NT2/D1 (cell line): ENCODE measurements at places on chromosomes 5 and 9.

DNA sequence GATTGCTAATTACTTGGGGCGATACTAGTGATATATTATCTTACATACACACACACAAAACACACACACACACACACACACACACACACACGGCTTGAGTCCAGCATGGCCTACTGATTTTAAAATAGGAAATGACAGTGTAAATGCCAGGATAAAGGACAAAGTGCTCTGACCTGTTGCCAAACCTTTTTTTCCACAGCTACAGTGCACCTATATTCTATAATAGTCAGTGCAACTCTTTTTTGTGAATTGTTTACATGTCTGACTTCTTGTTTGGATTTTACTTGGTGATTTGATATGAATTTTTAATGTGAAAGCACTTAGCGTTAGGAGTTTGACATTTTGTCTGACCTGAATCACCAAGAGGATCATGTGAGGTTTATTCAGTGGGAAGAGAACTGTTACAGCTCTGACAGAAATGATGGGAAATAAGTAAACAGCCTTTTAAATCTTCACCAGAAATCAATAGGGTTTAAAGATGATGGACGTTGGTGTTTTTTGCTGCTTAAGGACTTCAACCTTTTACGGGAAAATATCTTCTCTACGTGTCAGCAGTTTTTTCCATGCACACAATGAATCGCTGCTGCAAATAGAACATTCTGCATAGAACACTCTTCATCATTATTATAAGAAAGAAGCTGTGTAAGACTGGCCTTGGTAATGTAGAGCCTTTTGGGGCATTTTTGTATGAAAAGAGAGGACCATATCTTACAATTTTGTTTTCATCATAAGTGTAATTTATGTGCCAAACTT, 218.5 kb downstream of the RANBP17 start:
- DNase-seq, result no peak

DNA sequence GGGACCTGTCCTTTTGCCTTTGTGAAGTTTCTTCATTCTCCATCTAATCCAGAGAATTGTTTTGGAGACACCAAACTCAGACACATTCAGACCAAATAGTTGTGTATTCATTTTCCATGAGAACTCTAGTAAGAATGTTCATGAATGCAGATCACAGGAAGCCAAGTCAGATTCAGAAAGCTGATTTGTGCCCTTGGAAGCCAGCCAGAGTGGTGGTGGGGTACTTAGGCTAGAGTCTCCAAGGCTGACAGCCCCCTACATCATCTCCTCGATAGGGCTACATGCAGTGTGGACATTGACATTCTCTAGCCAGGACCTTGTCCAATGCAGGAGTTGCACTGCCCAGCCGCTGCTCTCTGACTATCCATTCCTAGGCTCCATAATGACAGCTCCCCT, 137.6 kb downstream of the UGCG start:
- no peak for DNase-seq

DNA sequence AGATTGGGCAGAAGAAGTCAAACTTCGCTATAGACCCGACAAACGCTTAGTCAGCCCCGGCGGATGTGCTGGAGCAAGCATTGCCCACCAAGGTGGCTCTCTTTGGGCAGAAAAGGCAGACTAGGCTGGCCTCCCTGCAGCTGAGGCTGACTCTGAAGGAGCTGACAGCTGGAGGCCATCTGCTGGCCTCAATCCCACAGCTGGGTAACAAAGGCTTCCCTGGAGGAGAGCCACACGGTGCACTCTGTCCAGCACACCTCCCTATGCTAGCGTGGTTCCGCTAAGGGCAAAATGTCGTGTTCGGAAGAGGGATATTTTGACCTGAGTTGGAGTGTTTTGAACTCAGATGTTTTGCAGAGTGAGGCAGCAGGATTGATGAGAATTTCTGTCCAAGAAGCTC, 103.5 kb upstream of the PTCH1 start:
- DNase-seq, result no peak

GRCh38 chr5:180868960-180869359, 7.9 kb upstream of the ZFP62 start:
- peak; percentile 68 for DNase-seq

DNA sequence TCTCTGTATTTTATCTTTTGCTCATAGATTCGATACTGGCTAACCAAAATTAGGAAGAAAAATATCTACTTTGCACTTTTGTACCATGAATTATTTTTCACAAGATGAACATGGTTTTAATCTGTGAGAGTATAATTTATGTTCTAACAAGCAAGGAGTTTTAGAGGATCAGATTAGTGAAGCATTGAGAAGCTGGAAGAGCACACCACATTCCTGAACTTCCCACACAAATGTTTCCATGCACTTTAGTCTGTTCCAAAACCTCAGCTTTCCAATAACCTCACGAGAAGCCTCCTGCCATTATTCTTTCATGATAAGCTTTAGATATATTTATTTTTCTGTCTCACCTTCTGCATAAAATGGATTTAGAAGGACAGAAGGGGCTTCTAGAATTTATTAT, 98.7 kb upstream of the MPDZ start:
- DNase-seq, result no peak

GRCh38 chr5:174083056-174083827, 37.7 kb downstream of the NSG2 start:
- no peak for DNase-seq

GRCh38 chr5:136228136-136228757, 35.3 kb upstream of the SMIM32 start:
- no peak for DNase-seq

DNA sequence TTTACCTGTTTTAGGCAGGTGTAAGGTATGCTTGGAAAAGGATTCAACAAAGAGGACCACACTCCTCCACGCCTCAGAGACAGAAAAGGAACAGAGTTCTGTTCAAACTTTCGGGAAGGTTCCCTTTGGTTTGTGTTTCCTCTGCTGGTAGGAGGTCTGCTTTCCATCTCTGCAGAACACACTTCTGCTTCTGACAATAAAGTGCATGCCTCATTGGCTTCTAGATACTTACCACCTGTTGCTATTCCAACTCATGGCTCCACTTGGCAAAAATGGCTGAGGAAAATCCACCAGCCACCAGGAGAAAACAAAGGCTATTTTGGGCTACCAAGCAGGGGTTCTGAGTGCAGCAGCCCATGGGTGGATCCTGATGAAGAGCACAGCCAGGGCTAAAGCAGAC, 112.7 kb downstream of the NRG2 start:
- DNase-seq, result no peak

- DNase-seq, result no peak
These were observed 687 bp upstream of the RPS23 start for GRCh38 chr5:82278711-82279370.

- no peak for DNase-seq
These were observed 45.2 kb downstream of the SEMA5A start for GRCh38 chr5:9500625-9501024.

DNA sequence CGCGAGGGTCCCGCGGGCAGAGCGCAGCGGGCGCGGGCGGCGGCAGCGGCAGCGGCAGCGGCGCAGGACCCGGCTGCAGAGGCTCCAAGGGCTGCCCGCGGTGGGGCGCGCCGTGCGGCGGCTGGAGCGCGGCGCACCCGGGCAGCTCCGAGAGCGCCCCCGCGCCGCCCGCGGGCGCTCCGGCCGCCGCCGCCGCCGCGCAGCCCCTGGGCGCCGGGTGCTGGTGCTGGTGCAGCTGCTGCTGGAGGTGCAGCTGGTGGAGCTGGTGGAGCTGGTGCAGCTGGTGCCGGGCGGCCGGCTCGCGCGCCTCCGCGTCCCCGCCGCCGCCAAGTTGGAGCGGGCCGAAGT, 644 bp downstream of the IER5L start:
- no peak for DNase-seq

DNA sequence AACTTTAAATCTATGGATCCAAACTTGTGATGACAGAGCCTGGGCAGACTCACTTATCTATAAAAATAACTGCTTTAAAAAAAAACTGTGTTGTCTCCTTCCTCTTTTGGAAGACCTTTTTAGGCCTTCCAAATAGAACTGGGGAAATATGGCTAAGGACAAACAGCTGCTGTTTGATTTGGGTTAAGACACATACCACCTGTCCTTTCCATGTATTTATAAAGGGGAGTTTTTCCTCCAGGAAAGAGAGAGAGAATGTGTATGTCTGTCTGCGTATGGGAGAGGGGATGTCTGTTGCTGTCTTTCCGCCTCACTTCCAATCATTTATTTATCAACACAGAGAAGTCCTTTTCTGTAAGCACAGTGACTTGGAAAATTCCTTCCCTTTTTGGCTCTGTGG, 2.8 kb downstream of the ARHGEF37 start:
- no peak for DNase-seq

- no peak for DNase-seq
These were observed 4.6 kb downstream of the IFNE start for GRCh38 chr9:21477466-21477865.

GRCh38 chr9:135339378-135339973, 140.1 kb upstream of the PPP1R26 start:
- no peak for DNase-seq

DNA sequence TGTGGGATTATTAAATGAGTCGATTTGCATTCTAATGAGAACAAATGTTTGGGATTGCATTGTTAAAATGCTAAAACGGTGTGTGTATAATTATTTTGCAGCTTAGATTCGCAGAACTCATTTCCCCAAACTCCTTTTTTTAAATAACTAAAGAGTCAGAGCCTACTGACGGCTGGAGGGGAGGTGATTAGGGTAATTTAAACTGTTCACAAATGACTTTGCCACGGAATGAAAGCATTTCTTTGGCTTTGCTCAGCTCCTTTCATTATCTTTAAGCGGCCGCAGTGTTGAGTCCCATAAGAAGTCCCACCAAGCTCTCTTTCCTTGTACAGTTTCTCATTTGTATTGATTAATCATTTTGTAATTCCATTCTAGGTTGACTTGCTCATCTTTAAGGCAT, 1632.8 kb downstream of the MAT2B start:
- DNase-seq, result peak; percentile 27

- no peak for DNase-seq
These were observed 815.5 kb downstream of the TLE1 start for GRCh38 chr9:80873861-80874260.

DNA sequence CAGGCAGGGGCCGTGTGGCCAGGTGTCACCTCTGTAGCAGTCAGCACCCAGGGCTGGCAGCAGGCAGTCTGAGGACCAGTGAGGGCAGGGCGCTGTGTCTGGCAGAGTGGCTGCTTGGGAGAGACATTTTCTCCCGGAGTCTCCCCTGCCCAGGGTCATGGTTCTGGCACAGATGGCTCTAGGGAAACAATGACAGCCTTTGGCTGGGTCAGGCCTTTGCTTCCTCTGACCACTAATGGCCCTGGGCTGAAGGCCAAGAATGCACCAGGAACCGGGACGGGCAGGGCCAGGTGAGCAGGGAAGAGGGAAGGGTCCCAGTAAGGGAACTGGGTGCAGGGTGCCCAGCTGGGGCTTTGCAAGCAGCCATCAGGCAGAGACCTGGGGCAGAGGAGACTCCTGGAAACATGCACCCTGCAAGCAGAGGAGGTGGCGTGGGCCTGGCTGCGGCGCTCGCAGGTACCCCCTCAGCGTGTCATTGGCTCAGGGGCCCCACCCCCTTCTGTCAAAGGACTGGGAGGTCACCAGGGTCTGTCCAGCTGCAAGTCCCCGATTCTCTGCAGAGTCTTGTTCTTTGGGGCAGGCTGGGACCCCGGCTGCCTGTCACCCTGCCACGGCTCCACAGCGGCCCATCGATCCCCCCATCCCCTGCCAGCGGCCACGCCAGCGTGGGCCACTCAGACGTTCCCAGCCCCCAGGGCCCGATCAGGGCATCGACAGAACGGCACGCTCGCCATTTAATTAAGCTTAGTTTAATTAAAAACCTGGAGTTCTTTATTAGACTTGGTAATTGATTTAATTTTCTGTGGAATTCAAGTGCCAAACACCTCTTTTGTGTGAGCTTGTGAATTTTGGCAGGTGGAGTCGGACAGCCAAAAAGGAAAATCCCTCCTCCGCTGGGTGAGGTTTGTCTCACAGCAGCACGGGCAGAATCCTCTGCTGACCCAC, 18.9 kb upstream of the TMEM250 start:
- no peak for DNase-seq

DNA sequence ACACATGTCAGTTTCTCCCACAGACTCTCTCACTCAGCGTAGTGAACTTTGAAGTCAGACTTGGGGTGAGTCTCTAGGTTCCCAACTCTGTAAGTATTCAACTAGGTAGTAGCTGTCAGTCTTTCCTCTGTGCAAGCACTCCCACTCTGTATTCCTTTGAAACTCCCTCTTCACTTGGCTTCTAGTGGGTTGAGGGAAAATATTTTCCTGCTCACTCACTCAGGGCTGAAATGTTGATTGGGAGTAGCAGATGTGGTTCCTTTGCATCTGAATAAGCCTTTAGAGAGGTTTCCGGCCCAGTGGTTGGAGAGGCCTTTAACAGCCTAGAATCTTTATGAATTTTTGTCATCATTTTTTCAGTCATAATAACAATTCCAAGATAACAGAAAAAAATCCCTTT, 18.1 kb upstream of the ARRDC3 start:
- DNase-seq, result no peak

- DNase-seq, result no peak
These were observed 6.0 kb downstream of the RNF44 start for GRCh38 chr5:176530983-176531901.

- DNase-seq, result no peak
These were observed 173.1 kb downstream of the CYLC2 start for GRCh38 chr9:103168254-103168653.

GRCh38 chr9:107316795-107317661, 33.9 kb downstream of the RAD23B start:
- DNase-seq, result no peak

GRCh38 chr5:60148366-60148765, 254.8 kb upstream of the PDE4D start:
- DNase-seq, result no peak

- DNase-seq, result no peak
These were observed at the start of gene SHOC1 for GRCh38 chr9:111794835-111795556. Gene SHOC1, minus strand, starts transcription at chr9:111794937. Its CDS starts 3,519 bp downstream, at chr9:111791418.

- DNase-seq, result no peak
These were observed 302.6 kb downstream of the ENC1 start for GRCh38 chr5:74337984-74338310.
